ENCODE measurements at places on chromosomes 2 and 18.
A peak's percentile ranks its signal among the peaks of the same experiment; 100 is the strongest.

DNA sequence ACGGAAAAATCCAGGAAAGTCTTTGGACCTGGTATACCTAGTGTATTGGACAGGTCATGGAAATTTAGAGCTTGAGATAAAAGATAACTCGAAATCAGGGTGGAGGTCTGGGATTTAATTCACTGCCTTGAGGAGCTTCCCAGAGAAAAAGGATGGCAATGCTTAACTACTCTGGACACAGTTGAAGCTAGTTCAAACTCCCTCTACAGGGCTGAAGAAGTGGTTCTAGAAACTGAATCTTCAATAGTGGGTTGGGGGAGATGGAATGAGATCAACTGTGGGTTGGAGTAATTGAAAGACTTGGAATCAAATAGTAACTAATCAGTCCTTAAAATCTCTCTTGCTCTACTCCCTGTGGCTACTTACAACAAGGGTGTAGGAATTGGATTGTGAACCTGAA lies 600.1 kb downstream of the IRS1 start:
- DNase-seq: no peak

DNA sequence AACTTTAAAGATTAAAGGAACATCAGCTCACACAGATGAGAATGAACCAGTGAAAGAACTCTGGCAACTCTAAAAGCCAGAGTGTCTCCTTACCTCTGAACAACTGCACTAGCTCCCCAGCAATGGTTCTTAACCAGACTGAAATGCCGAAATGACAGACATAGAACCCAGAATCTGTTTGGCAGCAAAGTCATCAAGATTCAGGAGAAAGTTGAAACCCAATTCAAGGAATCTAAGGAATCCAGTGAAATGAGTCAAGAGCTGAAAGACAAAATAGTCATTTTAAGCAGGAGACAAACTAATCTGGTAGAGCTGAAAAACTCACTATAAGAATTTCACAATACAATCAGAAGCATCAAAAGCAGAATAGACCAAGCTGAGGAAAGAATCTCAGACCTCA lies 72.0 kb downstream of the STRADB start:
- DNase-seq: no peak

DNA sequence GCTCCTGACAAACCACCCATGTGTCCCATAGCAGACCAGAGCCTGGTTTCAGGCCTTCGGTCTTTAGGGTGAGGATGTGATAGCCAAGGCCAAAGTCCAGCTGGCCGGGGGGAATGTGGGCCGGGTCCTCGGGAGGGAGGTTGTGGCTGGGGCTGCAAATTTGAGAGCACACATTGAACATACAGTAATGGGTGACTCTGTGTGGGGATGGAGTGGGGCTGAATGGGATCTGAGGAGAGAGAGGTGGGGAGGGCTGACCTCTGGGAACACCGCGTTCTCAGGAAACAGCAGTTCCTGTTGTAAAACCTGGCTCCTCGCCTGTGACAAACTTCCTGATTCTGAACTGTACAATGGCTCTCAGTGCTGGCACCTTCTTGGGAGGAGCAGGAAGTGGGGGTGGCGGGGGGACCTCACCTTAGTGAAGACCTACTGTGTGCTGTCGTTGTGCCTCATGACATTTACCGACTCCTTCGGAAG lies 48.8 kb downstream of the MCFD2 start:
- no peak for DNase-seq

DNA sequence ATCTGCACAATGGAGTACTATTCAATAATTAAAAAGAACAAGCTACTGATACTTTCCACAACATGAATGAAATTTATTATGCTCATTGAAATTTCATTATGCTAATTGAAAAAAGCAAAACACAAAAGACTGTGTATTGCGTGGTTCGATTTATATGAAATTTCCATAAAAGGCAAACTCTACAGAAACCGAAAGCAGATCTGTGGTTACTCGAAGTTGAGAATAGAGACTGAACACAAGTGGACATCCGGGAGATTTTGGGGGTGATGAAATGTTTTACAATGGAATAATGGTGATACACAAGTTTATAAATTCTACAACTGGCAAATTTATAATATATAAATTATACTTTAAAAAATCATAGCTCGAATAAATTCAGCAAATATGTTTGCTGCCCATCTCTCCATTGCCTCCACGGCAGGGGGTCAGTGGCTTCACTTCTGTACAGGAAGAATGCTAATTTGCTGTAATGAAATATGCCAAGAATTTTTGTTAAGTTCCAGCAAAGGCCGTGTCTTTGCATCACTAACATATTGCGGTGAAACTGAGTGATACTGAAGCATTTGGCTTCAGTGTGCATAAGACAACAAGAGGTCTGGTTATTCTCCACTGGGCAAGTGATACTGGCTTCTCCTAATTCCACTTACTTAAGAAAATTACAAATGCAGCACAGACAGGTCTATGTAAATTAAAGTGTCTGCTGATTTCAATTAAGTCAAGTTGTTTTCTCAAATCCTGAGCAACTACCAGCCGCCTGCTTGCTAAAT lies 96.7 kb downstream of the TMEM163 start:
- no peak for DNase-seq

DNA sequence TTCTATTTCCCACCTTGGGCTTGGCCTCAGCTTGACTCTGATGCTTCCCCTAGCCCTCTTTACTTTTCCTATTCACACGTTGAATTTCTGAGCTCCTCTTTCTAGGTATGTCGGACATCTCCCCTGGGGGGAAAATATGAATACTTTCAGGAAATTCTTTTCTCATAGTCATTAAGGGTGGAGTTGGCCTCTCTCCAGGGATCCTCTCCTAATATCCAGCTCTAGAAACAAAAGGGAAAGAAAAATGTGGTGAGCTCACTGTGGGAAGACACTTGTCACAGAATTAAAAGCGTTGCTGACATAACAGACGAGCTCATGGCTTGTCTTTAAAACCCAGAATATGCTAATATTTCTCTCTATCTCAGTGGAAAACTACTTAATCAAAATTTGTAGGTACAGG lies 132.7 kb upstream of the MEX3C start:
- DNase-seq: no peak

GRCh38 chr2:54522624-54523281 lies 66.6 kb downstream of the SPTBN1 start:
- DNase-seq: peak; percentile 39

GRCh38 chr2:110873597-110874452 lies 141.5 kb downstream of the ACOXL start:
- DNase-seq: no peak

- DNase-seq: no peak
Observed at GRCh38 chr2:230520875-230521155, 104.8 kb downstream of the SP100 start.

DNA sequence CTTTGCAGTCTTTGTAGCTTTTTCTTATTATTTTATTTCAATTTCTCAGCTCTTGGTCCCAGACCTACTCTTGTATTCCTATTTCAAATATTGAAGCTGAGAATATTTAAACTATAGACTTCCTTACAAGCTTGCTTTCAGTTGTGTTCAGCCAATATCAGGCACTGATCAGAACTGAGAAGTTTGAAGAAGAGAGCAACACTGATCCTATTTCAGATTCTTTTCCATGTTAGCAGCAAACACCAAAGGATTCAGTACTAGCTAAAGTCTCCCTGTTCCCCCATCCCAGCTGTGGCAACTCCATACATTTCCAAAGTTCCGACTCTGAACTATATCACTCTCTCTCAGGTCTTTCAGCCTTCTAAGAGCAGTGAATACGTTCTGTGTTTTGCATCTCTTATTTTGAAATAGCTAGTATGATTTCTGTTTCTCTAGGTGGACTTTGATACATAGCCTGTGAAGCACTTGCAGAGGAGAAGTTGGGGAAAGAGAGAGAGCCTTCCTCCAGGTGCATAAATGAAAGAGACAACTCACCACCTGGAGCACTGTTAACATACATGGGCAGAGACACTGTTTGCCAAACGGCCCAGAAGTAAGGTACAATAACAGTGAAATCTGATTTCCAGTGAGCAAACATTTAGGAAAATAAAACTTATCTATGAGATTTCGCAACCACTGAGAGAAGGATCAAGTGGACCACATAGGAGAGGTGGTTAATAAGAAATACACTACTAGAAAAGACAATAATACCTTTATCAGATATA lies 135.0 kb upstream of the ZNF804A start:
- DNase-seq: no peak

DNA sequence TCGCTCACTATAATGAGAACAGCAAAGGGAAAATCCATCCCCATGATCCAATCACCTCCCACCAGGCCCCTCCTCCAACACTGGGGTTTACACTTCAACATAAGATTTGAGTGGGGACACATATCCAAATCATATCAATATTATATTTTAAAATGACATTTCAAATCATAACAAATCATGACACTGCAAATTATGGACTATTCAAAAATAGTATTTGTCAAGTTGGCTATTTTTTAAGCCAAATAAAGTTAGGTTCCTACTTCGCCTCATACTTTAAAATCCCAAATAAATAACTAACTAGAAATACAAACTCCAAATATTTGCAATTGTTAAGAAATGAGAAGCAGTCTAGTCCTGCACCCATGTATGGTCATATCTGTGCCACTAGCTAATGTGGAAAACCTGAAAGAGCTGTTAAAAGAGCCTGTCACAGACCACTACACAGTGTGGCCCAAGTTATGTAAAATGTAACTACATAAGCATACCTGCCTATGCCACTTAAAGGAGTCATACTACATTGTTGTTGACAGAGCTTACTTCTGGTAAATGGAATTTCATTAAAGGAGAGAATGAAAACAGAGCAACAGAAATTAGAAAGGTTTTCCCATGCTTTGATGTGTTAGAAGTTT lies 334.7 kb upstream of the GULP1 start:
- DNase-seq: no peak

DNA sequence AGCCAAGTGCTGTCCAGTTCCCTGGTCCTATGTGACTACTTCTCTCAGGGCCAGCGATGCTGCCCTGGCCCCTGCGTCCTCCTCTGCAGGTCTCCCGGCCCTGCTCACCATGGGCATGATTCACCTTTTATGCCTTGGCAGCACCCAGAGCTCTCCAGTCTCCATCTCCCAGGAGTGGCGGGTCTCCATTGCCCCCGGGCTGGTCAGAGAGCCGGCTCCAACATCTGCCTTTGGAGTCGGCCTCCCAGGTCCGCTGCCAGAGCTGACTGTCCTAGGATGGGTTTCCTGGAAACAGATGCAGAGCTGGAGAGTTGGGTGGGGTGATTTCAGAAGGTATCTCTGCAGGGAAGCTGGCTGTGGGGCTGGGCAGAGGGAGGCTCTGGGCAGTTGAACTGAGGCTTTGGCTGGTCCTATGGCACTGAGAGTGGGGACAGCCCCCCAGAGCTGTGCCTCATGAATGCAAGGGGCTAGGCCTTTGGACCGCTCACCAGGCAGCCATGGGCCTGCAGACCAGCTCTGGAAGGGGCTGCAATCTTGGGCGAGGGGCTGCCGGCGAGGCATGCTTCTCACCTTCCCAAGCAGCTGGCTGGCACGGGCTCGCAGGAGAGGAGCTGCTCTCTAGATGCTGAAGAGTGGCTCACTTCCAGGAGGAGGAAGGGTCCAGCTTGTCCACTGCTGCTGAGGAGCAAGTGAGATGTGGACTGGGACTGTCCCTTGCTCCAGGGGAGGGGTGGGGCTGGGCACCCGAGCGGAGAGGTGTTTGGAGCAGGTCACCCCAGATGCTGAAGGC lies 59.8 kb upstream of the HS6ST1 start:
- no peak for DNase-seq

DNA sequence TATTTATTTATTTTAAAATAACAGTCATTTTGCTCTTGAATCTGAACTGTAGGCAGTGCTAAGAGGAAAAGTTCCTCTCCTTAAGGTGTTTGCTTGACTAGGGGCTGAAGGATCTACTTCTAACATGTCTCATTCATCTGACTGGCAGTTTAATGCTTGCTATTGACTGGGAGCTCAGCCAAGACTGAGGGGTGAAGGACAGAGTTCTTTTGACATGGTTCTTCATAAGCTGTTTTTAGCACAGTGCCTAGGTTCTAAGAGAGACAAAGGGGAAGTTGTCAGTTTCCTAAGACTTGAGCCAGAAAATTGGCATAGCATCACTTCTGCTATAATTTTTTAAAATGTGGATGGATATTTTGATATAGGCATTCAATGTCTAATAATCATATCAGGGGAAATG lies 73.0 kb downstream of the COMMD1 start:
- DNase-seq: no peak

DNA sequence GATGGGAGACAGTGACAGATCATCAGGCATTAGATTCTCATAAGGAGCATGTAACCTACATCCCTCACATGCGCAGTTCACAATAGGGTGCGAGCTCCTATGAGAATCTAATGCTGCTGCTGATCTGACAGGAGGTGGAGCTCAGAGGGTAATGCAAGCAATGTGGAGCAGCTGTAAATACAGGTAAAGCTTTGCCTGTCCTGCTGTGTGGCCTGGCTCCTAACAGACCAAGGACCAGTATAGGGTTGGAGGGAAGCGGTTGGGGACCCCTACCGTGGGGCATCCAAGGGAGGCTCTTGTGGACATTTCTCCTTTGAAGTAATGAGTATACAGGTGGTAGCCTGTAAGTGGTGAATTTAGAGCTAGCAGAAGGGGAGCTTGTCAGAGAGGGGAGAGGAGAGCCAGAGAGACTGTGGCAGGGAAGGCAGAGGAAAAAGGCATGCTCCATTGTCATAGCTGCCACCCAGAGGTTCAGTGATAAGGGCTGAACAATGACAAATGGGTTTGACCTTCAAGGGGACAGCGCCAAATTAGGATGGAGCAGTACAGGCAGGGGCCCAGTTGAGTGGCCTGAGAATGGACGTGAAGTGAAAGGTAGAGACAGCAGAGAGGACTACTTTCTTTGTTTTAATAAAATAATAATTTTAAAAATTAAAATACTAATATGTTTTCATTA lies 15.2 kb upstream of the TMBIM1 start:
- DNase-seq: no peak

DNA sequence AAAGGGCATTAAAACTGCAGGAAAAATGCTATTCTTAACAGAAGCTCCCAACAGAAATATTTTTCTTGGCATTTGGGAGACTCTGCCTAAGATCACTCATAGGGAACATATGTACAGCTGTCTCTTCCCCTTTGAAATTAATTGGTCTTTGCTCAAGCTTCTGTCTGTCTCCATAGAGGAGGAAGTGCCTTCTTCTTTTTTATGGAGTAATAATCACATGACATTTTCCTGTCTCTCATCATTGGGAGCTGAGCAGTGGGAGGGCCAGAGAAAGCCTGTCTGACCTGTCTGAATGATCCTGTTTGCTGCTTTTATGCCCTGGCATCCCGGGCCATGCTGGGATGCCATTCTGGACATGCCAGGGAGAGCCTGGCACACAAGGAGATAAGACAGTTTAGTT lies 145.6 kb downstream of the AQP4 start:
- no peak for DNase-seq

DNA sequence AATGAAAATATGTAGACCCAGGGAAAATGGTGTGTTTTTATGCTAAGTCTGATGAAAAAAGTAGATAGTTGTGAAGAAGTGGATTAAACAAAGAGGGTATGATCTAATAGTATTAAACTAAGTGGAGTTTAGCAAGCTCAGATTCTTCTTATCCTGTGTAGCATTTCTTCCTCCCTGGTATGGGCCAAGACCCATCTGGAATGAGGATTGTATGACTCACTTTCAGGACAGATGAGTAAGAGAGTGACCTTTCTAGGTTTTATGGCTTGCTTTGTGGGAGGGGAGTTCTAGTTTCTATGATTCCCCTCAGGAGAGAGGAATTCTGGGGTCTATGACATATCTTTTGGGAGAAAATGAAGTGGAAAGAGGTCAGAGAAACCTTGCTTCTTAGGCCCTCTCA lies 550.1 kb downstream of the SPAG16 start:
- no peak for DNase-seq

All from activated CD8-positive, alpha-beta memory T cell treated with anti-CD3 and anti-CD28 coated beads for 1 hour (primary cell).